ENCODE measurements at places on chromosomes 3 and 15.

- DNase-seq = no peak
Observed at GRCh38 chr3:37988931-37989525, 1.6 kb upstream of the VILL start.

DNA sequence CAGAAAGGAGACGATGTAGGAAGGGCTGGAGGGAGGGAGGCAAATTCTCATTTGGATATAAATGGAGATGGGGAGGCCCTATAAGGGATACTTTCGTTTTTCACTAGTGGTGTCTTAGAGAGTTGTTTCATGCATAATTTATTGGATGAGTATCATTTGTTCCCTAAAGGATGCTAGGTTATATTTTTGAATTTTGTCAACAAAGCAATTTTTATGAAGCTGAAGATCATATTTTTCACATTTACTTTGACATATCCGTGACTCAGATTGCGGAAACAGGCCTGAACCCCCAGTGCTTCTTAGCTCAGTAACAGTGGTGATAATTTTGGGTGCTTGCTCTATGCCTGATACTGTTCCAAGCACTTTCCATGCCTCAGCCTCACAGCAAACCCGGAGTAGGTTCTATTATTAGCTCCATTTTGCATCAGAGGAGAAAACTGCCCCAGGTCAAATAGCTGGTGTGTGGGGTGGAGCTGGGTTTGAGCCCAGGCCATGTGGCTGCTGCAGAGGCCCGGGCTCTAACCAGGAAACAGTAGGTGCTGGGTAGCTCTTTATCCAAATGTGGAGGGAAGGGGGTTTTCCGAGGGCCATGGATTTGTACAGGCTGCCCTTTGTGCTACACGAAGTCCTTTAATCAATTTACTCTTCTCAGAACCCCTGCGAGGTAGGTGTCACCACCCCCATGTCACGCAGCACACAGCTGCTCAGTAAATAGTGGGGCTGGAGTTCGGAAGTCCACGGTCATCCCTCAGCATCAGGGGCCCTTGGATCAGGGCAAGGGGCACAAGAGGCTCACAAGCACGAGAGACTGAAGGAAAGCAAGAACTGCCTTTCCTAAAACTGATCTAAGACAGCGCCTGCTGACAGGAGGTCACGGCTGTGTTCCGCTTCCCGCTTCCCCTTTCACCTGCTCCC lies 99.1 kb downstream of the SLC49A4 start:
- DNase-seq = peak; percentile 58

GRCh38 chr15:57680021-57680420 lies 26.5 kb upstream of the POLR2M start:
- DNase-seq = peak; percentile 89

GRCh38 chr3:183239046-183239445 lies 14.0 kb upstream of the B3GNT5 start:
- no peak for DNase-seq

GRCh38 chr3:72750405-72750965 lies 97.8 kb downstream of the SHQ1 start:
- no peak for DNase-seq

DNA sequence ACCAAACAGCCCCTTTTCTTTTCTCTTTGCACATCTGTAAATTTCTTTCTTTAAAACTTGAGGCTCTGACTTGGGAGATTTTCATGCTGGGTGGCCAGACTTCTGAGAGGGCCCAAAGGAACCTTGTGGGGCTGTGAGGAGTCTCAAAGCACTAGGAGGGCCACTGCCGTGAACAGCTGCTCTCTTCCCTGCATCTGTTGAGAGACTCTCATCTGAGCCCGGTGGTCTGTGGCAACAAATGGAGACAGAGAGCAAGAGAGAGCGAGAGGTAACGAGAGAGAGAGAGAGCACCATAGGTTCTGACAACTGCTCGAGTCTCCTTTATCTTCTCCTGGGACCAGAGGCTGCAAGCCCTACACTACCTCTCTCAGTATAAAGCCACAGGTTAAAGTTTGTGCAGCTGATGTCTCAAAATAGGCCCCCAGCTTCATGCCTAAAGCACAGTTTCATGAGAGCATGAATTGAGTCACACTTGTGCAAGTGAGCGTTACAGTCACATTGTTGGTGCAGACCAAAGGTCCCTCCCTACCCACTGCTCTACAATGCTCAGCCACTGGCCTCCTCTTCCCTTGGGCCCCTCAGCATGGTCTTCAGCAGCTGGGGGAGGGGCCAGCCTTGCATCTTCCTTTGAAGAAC lies 60.7 kb downstream of the ZNF621 start:
- DNase-seq = no peak

DNA sequence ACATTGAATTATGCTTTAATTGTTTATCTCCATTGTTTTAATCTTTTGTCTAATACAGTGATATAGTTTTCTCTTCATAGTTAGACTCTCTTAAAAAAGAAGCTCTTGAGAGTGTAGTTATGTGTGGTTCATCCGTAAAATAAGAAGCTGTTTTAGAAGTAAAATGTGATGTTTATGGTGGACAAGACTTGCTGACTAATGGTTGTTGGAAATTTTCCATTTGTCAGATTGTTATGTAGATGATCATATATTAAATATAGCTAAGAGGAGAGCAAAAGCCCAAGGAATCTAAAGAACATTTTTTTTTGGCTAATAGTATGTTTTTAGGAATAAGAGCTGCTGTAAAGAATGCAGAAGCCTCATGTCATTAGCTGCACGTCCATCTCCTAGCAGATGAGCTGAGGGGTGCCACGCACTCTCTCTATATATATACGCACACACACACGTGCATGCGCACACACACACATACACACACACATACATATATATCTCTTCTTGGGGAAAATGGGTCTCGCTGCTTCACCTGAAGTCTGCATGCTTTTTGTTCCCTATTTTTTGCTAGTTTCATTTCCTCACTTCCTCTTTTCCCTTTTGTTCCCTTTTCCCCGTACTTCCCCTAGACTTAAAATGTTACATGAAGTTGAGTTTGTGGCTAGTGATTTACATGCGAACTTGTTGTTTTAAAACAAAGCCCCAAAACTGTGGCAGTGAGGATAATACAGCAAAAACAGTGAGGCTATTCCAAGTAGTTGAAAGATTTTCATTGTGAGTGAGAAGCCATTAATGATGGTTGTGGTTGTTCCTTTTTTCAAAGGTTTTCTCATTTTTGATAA lies 107.8 kb downstream of the MBNL1 start:
- DNase-seq = peak; percentile 43

- DNase-seq = no peak
Observed at GRCh38 chr15:25251700-25252390, 187.0 kb downstream of the UBE3A start.

GRCh38 chr15:36426691-36427090 lies 152.7 kb upstream of the CDIN1 start:
- no peak for DNase-seq

DNA sequence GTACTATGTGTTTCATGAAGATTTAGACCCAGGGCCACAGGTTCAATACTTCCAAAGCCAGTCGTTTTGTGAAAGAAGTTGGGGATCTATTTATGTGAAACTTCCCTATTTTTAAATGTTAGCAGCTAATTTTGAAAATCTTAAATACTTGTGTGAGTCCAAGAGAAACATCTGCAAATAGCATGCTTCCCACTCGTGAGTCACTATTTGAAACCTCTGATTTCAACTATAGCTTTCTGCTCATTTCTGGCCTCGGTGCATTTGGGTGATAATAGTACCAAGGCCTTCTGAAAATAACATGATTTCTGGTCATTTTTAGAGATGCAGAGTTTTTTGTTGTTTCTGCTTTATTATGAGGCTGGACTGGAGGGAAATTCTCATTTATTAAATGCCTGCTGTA lies 110.0 kb downstream of the OPA1 start:
- peak; percentile 76 for DNase-seq

- DNase-seq = peak; percentile 55
Observed at GRCh38 chr3:5016211-5017161, 37.2 kb downstream of the BHLHE40 start.

DNA sequence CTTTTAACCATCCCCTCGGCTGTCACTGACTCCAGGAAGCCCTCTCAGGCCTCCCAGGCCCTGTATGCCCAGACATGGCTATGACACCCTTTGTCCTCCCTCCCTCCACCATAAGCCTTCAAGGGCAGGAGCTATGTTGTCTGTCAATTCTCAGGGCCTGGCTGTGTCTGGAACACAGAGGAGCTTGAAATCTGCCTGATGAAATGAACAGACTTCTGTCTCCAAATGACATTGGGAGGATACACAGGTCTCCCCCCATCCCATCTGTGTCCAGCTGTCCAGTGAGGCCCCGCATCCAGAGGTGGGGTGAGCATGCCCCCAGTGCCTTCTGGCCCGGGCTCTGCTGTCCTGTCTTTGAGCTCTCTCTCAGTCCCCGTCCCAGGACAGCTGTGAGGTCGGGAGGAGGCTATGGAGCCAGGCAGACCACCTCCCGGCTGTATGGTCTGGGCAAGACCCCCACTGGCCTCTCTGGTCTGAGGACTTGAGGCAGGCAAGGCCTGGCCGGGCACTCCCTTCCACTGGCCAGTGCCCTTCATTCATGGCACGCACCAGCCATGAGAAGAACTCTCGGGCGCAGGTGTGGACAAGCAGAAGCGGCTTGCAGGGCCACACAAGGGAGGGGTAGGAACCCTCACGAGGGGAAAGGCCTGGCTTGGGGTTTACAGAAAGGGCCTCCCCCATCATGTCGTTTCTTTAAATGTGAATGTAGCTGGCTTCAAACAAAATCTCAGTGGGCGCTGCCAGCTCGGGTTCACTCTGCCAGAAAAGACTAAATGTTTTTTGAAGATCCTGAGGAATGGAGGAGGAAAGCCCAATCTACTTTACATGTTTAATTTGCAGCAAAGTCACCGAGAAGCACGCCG lies 38.9 kb downstream of the PCSK6 start:
- DNase-seq = no peak

- DNase-seq = no peak
Observed at GRCh38 chr3:13113346-13114330, 40.4 kb upstream of the IQSEC1 start.

- DNase-seq = peak; percentile 98
Observed at GRCh38 chr15:88918738-88919137, 5.6 kb upstream of the MFGE8 start.

DNA sequence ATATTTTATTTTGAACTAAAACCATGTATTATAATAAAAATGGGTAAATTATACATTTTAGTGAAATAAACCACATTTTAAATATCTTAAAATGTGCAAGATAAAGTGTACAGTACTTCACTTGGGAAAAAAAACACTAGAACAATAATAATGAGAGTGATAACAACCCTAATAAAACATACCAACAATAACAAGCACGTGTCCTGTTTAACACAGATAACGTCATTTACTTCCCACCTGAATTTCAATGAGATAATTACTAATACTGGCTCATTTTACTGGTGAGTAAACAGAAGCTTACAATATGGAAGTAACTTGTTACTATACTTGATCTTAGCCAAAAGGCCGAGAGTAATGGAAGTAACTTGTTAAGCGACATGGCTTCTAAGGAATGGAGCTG lies 110.2 kb upstream of the PRTG start:
- DNase-seq = no peak

- peak; percentile 40 for DNase-seq
Observed at GRCh38 chr3:28835751-28836150, 445.1 kb upstream of the RBMS3 start.

DNA sequence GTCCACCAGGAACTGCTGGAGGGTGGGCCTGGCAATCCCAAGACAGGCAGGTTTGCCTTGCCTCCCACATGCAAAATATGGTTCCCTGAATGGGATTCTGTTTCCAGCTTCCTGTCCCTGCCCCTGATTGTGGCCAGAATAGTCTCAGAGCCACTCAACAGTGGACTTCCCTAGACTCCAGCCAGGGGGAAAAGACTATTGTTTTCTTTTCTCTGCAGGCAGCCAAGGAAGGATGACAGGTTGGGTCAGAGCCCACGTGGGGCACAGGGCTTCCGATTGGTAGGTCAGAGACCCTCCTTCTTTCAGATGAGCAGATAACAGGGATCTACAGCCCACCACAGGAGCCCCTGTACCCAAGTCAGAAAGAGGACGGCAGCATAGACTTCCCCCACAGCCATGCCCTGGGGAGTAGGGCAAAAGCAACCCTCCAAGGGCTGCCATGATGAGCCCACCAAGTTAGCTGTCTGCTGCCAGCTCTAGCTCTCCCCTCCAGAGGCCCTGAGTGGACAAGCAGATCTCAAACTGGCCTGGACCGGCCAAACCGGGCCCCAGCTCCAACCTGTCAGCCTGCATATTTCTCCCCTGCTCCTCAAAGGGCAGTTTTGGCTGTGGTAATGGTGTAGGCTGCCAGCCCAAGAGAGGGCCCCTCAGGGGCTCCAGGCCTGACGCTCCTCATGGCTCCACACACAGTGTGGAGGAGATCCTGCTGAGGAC lies 6.4 kb downstream of the TLR9 start:
- no peak for DNase-seq

DNA sequence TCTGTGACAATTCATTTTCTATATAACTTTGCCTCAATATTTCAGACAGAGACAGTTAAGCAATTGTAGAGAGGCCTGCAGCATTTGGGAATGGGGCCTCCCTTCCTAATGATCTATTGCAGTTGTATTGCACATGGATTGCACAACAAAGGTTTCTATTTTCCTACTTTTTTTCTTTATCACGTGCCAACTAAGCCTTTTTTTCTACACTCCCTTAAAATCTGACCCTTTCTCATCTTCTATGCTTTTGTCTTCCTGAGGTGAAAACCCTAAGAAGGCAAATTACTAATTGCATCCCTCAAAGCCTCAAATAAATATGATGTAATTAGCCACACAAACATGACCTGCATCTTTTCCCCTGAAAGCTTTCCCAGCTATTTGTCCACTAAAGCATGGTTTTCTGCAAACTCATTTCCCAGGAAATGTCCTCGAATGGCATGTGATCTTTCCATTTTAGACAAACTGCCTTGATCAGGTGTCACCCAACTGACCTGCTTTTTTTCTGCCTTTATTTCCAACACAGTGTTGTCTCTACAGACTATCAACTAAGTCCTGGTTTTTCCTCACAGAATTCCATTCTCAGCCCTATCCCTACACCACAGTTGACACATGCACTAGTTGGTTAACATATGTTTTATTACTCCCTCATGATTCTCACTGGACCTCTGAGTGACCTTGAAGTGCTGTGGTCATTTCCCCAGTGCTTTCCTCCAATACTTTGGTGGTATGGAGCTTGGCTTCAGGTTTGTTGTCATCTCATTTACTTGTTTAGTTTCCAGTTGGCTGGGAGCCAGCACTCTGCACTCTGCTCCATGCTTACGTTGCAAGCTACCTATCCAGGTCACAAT lies 31.9 kb upstream of the TSC22D2 start:
- DNase-seq = peak; percentile 78

- DNase-seq = no peak
Observed at GRCh38 chr15:88607951-88608350, 13.2 kb upstream of the AEN start.

DNA sequence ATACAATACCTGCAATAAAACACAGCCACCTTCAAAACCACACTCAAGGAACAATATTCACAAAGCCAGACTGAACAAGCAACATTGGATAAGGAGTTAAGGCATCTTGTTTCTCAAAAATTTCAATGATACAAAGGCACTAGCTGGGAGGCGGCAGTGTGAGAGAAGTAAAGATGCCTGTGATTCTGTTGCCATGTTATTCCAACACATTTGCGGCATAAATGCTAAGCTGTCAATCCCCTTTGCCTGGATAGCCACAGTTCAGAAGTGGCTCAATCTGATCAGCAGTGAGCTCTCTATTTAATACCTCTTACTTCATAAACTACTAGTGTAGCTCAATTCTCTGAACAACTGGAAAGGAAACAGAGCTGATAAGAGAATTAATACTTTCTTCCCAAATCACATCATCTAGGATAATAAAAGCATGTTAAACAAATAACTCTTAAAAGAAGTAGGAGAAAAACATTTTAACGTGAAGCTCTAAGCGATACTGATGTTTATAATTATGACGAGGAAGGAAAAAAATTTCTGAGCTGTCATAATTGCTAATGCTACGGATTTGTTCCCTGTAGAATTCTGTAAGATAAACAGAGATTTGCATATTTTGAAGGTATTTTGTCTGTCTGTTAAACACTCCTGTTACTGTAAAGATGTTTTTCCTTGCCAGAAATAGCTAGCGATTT lies 358.4 kb downstream of the FOXP1 start:
- peak; percentile 30 for DNase-seq
